ENCODE measurements at places on chromosomes 11 and 22. TPM values are rescaled to one million over a fixed set of nuclear protein-coding genes. Genes with fewer than 3 reads are reported as not detected.

DNA sequence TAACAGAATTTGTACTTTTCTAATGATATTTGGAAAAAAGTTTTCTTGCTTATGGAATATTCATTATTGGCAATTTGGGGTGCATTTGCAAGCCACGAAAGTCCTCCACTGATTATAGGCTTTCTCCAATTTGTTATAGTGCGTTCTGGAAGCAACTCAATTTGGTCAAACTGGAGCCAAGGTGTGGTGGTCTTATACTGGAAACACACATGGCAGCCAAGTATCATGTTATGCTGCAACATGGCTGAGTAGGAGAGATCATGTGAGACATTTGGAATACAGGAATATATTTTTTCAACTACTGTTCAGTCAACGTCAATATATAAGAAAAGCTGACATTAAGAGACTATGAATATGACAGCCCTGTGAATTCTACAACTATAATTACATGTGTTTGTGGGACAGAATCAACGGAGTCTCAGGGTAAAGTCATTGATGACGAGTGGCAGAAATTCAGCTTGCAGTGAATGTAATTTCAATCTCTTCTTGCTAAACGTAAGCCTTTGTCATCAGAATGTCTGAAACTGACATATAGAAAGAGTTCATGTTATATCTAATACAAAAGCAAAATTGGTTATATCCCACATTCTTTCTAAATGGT lies 83.8 kb upstream of the FIBIN start:
- no peak for ATAC-seq

FAM180B gene
- 0.40 TPM for total RNA-seq

GRCh38 chr22:27839057-27839660 lies 37.6 kb upstream of the MN1 start:
- ATAC-seq, result no peak

DNA sequence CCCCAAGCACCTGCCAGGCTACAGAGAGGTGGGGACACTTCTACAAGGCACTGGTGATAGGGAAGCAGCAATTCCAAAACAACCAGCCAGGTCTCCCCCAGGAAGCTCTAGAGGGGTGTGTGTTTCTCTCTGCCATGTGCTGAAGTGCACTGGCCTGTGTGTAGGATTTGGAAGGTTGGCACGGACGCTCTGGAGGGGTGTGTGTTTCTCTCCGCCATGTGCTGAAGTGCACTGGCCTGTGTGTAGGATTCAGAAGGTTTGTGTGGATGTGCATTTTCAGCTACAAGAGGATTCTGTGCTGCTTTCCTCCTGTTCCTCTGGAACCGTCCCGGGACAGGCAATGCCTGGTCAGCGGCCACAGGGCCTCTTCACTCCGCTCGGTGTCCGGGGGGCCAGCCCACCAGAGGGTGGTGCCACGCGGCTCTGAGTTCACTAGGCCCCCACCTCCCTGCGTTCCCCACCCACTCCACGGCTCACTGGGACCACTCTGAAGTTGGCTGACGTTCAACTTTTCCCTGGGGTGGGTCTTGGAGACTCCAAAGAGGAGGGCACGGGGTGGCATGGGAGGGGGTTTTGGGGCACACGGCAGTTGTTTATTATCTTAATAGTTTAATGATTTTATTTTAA lies 552.8 kb downstream of the BRD1 start:
- no peak for ATAC-seq

GRCh38 chr11:4830346-4830745 lies 9.2 kb downstream of the OR51F2 start:
- no peak for ATAC-seq

GRCh38 chr22:37601203-37601539 lies 7.5 kb upstream of the GGA1 start:
- ATAC-seq, result no peak

DNA sequence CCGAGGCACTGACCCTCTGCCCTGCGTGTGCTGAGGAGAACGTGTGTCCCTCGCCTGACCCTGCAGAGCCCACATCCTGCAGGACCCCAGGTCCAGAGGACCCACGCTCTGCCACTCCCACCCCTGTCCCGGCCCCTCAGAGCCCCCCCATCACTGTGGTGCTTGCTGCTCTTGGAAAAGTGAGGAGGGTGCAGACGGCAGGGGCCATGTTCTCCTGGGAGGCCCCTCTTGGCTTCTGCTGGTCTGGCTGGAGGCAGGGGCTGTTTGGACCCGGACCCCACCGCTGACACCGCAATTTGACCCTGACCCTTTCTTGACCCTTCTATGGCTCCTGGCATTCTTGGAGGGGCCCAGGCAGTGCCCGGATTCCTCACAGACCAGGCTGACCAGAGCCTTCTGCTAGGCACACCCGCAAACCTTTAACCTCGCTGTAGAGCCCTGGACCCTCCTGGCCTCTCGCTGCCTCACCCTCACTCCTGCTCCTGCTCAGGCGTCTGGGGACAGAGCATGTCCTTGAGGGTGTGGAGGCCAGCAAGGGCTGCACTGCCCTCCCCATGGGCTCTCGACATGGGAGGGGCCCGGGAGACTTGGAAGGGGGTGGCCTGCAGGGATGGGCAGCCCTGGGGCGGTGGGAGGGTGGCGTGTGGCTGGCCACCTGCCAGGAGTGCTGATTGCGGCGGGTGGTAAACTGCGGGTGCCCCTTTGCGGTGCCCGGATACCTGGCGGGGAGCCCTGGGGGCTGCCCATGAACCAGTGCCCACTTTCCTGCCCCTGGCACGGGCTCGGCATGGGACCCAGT lies 37.0 kb upstream of the MUC5AC start:
- ATAC-seq, result no peak

GRCh38 chr11:130817330-130817944 lies 98.8 kb downstream of the SNX19 start:
- ATAC-seq, result peak; percentile 69

SCGB2A2 gene
- not detected for total RNA-seq

KCTD14 gene
- total RNA-seq, result 2.3 TPM

DNA sequence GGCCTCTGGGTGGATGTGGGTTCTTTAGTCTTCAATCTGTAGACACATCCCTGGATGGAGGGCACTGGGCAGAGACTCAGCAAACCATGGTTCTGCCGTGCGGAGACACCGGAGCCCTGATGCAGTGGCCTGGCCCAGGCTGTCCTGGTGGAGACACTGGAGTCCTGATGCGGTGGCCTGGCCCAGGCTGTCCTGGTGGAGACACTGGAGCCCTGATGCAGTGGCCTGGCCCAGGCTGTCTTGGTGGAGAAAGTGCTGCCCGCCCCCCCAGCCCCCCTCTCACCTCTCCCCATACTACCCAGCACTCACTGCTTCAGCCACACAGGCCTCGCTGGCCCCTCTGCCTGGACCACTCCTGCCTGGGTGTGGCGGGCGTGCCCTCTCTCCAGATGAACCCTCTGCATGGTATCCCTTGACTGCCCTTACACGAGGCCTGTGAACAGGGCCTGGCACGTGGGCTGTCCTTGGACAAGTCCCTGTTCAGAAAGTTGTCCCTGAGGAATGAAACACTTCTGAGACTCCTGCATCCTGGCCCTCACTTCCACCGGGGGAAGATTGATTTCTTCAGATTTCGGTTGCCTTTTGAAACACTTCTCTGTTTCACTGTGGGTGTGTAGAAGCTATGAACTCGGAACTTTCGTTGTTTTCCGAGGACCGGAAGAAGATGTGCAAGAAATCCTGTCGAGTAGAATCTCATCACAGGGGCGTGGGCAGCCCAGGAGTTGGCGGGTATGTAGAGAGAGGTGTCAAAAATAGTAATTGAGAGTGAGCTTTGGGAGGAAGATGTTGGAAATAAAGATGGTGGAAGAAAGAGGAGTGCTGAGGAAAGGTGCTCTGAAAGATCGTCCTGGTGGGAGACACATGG lies 26.2 kb downstream of the IGHMBP2 start:
- no peak for ATAC-seq

GRCh38 chr11:70020336-70021214 lies 57.5 kb upstream of the ANO1 start:
- peak; percentile 10 for ATAC-seq

GRCh38 chr11:70882716-70883085 lies 369.7 kb downstream of the SHANK2 start:
- ATAC-seq, result no peak

Data from gastroesophageal sphincter (tissue), 4 donors.